Left cardiac atrium (tissue), 4 donors: ENCODE measurements at places on chromosomes 6 and 20.

DNA sequence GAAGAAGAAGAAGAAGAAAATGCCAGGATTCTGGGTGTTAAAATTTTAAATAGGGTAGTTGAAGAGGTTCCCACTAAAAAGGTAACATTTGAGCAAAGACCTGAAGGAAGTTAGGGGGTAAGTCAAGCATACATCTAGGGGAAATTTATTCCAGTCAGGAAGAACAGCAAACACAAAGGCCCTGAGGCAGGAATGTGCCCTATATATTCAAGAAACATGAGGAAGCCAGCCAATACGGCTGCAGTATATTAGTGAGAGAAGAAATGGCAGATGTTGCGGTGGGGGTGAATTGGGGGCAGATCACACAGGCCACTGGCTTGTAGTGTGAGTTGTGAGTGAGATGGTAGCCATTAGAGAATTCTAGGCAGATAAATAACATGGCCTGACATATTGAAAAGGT lies 6.0 kb downstream of the ZNF76 start:
- no peak for DNase-seq

DNA sequence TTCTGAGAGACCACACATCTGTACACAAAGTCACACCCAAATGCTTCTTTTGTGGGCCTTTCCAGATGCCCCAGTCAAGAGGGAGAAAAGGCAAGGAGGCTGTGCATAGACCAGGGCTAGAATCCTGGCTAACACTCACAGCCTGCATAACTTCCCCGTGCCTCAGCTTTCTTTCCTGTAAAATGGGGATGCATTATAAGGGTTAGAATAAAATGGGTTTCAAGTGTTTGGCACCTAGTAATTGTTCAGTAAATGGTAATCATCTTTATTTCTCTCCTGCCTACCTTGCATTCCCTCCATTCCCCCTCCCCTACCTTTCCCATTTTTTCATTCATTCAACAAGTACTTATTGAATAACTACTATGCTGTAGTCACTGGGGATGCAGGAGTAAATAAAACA lies 29.4 kb downstream of the UNC5CL start:
- no peak for DNase-seq

DNA sequence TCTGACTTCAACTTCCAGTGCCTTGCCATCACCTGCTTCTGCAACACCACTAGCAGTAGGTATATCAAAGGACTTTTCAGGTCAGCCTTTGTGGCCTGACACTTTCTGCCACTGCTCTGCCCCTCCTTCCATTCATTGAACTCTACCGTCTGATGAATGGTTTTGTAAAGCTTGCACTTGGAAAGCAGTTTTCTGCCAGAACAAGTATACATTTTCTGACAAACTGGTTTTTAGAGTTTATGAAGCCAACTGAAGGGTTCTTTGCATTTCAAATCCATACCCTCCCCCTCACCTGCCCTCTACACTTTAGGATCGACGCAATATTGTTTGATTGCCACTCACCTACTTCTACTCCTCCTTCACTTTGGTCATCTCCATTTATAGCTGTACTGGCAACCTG lies 603.1 kb downstream of the HACE1 start:
- DNase-seq: no peak

GRCh38 chr6:110430236-110430635 lies 14.9 kb upstream of the DDO start:
- no peak for DNase-seq

GRCh38 chr6:99613705-99614429 lies 7.2 kb downstream of the PRDM13 start:
- no peak for DNase-seq

GRCh38 chr6:16512544-16513290 lies 248.5 kb downstream of the ATXN1 start:
- no peak for DNase-seq

- no peak for DNase-seq
Measured at GRCh38 chr6:91276315-91276714, 689.4 kb upstream of the MAP3K7 start.

- DNase-seq: no peak
Measured at GRCh38 chr6:80793411-80793810, 686.9 kb downstream of the BCKDHB start.

GRCh38 chr6:157944983-157945931 lies 36.4 kb upstream of the SYNJ2 start:
- no peak for DNase-seq

DNA sequence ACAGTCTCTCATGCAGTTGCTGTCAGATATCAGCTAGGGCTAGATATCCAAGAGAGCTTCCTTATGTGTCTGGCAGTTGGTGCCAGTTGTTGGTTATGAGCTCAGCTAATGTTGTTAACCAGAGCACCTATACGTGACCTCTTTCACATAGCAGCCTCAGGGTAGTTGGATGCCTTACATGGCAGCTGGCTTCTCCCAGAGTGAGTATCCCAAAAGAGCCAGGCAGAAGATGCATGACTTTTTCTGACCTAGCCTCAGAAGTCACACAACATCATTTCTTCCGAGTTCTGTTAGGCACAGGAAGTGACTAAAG lies 175.7 kb downstream of the VEGFA start:
- no peak for DNase-seq

DNA sequence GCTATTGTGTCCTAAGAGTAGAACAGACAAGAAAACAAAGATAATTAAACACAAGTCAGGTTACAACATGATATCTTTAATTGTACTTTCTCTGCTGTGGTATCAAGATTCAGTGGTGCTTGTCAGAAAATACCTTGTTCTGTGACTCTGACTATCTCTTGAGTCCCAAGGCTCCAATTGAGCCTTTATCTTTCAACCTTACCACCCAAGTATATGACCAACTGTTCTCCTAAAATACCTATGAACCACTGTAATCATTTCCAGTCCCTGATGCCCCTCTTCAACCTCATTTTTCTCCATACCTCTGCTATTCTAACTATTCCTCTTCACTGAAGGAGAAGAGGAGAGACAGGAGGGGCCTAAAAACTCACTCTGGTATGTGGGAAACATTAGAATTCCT lies 66.9 kb upstream of the TPD52L1 start:
- DNase-seq: no peak

DNA sequence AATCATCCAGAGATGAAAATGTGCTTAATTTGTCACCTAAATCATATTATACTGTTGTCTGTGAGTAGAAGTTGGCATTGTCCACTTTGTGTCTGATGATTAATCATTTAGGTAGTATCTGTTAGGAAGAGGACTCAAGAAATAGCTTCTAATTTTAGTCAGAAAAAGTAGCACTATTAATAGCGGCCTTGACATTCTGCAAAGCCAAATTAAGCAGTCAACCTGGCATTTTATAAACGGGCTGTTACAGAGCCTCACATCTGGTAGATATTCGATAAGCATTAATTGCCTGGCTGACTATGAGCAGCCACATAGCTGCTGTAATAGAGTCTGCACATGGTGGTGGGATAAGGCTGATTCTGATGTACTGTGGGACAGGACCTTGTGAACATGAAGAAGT lies 99.5 kb downstream of the KLHL32 start:
- no peak for DNase-seq

- DNase-seq: no peak
Measured at GRCh38 chr20:24962510-24962909, 13.4 kb downstream of the CST7 start.

DNA sequence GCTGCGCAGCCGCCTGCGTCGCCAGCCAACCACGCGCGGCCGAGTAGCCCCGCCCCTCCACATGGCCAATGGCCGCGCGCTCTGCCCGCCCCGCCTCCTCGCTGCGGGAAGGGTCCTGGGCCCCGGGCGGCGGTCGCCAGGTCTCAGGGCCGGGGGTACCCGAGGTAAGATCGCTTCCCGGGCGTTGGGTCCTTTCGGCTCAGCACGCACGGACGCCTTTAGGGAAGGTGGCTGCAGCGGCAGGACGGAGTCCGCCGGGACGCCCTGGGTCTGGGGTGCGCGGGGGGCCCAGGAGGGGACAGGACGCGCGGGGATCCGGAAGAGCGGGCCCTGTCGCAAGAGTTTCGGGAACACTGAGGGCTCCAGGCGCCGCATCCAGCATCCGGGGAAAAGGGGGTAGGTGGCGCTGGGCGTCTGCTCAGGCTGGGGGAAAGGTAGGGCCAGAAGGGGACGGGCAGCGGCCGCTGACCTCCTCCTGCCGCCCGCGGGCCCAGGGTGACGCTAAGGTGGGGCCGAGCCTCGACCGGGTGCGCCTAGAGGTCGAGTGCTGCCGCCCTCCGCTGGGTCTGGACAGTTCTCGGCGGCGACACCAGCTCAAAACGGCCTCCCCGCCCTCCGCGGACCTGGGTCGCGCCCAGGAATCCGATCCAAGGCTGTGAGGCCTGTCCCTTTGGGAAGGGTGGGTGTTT lies at the start of gene MAVS:
MAVS (plus strand) TSS at position 95 of the 689 bp plus-strand sequence. CDS start 7,791 bp downstream, outside the sequence.
- DNase-seq: peak; percentile 93

DNA sequence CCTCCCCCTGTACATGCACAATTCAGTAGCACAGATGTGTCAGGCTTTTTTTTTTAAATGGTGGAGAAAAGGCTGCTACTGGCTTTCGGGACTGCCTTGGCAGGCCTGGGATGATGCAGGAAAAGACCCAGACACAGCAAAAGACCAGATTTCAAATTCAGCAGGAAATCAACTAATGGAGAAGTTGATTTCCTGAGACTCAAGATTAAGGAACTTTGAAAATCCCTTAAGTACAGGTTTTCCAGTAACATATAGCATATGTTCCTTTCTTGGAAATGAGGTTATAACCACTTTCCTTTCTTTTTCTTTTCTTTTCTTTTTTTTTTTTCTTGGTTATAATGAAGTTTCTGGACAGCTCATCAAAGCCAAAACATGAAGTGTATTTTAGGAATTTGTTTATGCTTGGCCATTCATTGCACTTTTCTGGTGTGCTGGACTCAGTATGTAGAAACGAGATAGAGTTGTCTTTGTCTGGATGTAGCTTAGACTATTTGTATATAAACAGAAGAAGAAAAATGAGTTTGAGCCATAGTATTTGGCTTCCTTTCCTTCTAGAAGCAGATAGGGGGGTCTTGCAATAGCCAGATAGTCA lies 119.4 kb downstream of the SASH1 start:
- no peak for DNase-seq

DNA sequence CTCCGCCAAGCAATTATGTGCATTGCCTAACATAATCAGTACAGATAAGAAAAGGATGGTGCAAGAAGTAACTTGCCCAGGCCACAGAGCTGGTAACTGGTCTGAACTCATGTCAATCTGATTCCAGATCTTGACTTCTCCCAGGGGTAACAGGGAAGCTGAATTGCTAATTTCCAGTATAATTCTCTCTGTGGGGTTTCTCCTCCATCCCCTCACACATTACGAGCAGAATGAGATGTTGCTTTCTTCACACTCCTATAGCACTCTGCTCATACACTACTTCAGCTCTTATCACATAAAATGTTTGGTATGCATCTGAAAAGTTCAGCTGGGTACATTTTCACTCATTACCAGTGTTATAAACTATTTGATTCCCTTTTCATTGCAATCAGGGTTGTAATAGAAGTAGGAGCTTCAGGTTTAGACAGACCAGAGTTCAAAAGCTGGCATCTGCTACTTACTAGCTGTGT lies 24.0 kb upstream of the LRRC1 start:
- DNase-seq: no peak

- peak; percentile 26 for DNase-seq
Measured at GRCh38 chr20:63967330-63968135, 2.2 kb downstream of the ZNF512B start.

GRCh38 chr6:142651384-142651783 lies 293.6 kb downstream of the HIVEP2 start:
- no peak for DNase-seq

DNA sequence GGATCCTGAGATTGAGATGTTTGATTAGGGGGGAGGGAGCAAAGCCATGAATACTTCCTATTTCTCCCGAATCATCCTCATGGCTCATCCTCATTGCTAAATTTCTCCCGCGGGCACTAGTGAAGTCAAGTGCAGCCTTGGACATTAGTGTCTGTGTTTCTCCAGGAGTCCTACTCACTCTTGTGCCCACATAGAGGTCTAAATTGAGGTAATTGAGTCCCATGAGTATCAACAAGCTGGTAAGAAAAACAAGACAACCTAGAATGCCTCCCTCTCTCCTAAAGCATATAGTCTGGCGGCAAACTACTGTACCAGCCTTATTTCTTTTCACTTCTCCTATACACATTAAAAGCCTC lies 420 bp downstream of the CENPQ start:
- DNase-seq: no peak

GRCh38 chr6:6251555-6252280 lies 68.7 kb downstream of the F13A1 start:
- DNase-seq: no peak

DNA sequence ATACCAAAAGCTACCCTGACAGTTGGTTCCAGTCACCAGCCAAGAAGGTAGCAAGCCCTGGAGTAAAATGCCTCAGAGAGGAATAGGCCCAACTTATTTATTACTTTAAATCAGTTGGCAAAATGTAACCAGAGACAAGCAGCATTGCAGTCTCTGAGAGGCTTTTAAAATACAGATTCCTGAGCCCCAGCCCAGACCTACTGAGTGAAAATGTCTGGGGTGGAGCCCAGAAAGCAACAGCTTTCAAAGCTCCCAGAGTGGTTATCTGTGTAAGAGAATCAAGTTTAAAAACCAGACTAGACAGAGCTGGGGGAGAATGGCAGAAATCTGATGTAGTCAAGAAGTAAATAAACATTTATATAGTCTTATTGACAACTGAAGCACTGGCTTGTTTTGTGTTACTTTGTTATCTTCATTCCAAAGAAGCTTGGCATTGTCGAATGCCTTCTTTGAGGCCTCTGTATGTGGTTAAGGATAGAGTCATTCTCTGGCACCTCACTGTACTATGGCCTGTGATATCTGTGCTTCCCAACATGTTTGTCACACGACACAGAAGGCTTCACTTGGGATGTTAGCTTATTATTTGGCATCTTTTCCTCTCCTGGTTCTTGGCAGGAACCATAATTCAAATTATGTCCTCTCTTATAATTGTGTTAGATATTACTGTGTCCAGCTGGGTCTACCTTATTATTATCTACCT lies 313.5 kb downstream of the SLC35F1 start:
- no peak for DNase-seq

GRCh38 chr6:150235218-150235617 lies 92.4 kb downstream of the PPP1R14C start:
- DNase-seq: no peak

DNA sequence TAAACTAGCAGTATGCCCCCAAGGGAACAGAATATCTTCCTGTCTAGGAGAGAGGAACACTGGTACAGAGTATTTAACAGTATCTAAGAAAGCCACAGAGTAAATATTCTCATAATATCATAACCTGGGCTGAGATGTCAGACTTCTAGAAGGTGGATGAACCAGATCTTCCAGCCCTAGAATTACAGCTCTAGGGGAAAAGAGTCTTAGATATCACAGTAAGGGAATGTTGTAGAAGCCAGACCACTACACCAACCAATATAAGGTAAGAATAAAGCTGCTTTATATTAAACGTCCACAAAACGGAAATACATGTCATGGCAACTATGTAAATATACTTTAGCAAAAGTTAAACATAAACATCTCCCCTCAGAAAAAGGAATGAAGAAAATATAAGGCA lies 12.4 kb downstream of the SERINC1 start:
- DNase-seq: no peak

DNA sequence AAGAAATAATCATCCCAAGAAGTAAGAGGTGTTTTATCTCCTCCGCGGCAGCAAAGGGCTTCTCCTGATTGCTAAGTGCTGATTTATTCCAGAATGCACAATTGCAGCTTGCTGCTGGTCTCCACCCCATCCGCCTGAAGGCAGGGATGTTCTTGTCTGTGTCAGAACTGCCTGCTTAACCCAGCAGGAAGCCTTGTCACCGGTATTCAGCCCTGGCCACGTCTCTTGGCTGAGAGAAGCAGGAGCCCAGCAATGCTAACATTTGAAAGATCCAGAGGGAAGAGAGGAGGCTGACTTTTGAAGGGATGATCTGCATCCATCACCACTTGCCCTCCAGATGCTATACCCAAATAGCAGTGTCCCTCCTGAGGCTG lies 4.2 kb downstream of the SCML4 start:
- DNase-seq: no peak

- peak; percentile 39 for DNase-seq
Measured at GRCh38 chr20:58471193-58472164, 43.7 kb downstream of the APCDD1L start.
